ENCODE measurements at places on chromosomes 4 and X.

DNA sequence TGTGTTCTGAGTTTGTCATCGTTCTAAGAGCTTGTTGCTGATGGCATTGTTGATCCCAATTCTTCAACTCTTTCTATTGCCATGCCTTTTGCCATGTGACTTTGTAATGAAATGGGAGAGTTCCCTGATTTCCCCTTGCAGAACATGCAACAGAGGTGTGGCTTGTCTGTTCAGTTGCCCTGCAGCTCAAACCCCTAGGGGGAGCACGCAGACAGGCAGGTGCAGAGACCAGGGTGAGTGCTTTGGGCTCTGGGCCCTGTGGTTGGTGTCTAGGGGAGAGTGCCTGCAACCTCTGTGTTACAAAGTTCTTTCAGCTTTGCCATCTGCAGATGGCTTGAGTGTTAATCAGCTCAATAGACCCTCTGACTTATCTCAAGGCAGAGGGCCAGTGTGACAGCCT lies 332.7 kb downstream of the MID1IP1 start:
- DNase-seq: no peak

DNA sequence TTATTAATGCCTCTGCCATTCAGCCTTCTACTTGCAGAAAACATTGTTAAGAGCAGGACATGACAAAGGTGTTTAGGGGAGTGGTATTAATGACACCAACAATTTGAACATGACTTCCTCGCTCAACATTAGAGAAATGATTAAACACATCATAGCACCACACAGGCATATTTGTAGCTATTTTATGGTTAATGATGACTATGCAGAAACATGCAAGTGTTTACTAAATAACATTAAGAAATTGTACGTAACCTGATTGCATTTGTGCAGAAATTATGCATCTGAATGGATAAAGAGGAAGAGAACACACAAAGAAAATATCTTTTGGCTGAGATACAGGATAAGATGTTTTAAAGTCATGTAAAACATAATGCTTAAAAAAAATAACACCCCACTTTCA lies 323.5 kb downstream of the LDB2 start:
- no peak for DNase-seq

- peak; percentile 8 for DNase-seq
Observed at GRCh38 chrX:39814391-39814790, 283.4 kb downstream of the BCOR start.

DNA sequence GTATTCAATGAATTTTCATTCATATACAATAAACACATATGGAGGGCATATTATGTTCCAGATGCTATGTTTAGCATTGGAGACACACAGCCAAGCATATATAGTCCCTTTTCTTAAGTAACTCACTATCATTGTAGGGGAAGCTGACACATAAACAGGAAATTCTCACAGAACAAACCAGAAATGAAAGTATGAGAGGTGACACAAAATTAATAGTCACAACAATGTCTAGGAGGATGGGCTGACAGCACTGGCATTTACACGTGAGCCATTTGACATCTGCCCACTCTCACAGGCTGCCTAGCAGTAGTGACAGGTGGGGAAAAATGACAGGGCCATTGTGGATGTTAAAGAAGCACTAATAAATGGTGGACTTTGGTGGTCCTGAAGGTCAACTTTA lies 2.6 kb upstream of the CNOT6L start:
- DNase-seq: peak; percentile 44

- DNase-seq: no peak
Observed at GRCh38 chr4:4750187-4750586, 109.3 kb upstream of the MSX1 start.

- DNase-seq: no peak
Observed at GRCh38 chr4:150890246-150890645, 124.8 kb downstream of the LRBA start.
